ENCODE measurements at places on chromosomes 5 and 9.

DNA sequence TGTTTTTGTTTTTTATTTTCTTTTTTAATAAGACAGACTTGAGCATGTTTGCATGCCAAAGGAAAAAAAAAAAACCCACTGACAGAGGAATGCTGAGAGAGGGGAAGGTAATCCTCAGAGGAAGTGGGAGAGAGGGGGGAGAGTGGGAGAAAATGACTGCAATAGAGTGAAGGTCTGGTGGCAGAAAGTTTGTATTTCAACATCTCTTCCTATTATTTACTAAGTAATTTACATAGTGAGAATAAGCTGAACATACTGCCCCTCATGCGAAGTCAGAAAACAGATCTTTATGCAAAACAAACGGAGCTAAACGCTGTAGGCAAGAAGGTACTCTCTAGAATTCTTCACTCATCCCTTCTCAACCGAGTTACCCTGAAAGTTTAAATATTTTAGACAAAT, 45.0 kb downstream of the ELL2 start:
- DNase-seq = no peak

DNA sequence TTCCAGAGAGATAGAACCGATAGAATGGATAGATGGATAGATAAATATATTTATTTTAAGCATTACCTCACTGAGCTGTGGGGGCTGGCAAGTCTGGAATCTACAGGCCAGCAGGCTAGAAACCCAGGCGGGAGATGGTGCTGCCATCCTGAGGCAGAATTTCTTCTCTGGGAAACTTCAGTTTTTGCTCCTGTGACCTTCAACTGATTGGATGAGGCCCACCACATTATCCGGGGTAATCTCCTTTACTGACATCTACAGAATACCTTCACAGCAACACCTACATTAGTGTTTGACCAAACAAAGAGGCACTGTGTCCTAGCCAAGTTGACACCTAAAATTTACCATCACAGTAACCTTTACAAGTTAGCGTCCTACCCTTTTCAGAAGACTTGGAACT, 29.2 kb upstream of the TENT4A start:
- no peak for DNase-seq

GRCh38 chr5:102277144-102277543, 18.9 kb downstream of the SLCO4C1 start:
- no peak for DNase-seq

DNA sequence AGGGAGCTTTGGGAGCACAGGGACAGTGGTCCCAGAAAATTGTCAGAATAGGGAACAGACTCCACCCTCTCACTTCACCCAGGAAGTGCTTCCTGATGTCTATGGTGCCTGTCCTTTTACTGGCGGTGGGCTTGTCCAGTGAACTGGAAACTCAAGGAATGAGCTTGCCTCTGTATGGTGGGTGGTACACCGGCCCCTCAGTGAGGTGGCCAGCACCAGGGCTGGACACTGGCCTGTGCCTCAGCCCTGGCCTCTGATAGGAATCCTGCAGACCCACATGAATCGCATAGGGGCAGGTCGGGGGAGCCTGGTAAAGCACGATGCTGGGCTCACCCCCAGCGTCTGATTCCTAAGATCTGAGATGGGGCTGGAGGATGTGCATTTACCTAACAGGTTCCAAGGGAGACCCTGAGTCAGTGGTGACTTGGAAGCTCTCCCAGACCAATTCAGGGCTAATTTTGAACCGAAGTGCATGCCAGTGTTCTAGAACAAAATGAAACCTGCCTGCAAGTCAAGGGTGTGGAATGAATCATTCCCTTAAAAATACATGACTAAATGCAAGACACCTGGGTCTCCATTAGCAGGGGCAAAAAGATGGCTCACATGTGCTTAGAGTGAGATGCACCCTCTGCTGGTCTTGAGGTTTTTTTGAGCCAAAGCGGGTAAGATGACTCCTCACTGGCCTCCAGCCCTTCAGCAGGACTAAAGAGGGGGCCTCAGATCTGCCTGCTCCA, 178.3 kb downstream of the HSPA4 start:
- DNase-seq = no peak

- no peak for DNase-seq
Measured at GRCh38 chr9:127116957-127117356, 5.5 kb downstream of the ANGPTL2 start.

DNA sequence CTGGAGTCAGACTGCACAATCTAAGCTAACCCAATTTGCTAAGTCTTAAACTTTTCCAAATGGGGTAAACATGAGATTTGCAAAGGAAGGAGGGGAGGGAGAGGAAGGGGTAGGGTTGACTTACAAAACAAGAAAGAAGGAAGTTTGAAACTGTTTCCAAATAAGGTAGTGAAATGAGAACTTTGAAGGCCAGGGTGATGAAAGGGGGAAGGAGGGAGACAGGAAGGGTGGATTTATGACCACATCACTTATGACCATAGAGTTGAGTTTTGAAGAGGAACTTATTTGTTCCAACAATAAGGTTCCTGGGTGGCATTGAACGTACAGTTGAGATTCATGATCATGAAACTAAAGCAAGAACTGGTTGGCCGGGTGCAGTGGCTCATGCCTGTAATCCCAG, 72.5 kb upstream of the DAPK1 start:
- DNase-seq = no peak

DNA sequence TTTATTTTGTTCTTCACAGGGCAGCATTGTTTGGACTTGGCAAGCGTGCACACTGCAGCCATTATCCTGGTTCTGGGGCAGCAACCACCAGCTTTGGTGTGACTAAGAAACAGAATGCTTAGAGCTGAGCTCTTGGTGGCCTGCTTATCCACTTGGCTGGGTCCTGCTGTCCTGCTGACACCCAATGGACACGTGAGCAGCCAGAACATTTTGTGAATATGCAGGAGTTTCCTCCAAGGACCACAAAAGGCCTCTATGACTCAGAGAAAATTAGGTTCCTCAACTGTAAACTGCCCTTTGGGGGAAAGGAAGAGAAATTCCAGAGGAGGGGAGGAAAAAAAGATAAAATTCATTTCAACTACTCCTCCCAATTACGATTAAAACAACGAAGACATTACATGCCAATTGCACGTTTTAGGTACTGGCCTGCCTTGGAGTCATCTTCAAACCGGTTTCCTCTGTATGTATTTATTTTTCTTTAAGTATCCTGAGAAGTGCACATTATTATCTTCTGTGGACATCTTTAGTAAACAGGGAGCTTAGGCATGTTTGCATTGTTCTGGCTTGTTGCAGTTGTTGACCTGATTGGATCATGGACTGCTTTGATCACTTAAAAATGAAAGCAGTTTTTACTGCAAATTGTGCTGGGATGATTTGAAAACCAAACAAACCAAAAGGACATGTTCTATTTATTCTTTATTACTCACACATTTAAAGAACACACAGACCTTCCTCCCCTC, 82.3 kb upstream of the TLE4 start:
- DNase-seq = no peak

GRCh38 chr9:131366761-131367401, 27.0 kb upstream of the PRRC2B start:
- DNase-seq = no peak

DNA sequence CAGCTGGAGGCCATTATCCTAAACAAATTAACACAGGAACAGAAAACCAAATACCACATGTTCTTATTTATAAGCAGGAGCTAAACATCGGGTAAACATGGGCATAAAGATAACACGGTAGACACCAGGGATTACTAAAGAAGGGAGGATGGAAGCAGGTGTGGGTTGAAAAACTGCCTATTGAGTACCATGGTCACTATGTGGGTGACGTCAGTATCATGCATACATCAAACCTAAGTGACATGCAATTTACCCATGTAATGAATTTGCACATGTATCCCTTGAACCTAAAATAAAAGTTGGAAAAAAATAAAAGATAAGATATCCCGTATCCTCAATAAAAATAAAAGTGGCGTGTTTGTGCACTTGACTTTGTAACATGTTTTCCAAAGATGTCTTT, 88.8 kb downstream of the DOCK8 start:
- DNase-seq = no peak
